ENCODE measurements at places on chromosomes 11 and 22.

GRCh38 chr11:23313001-23313400, 452.7 kb upstream of the CCDC179 start:
- DNase-seq: no peak

- DNase-seq: no peak
These were observed 32.4 kb upstream of the SORL1-AS1 start for GRCh38 chr11:121485216-121485615.

DNA sequence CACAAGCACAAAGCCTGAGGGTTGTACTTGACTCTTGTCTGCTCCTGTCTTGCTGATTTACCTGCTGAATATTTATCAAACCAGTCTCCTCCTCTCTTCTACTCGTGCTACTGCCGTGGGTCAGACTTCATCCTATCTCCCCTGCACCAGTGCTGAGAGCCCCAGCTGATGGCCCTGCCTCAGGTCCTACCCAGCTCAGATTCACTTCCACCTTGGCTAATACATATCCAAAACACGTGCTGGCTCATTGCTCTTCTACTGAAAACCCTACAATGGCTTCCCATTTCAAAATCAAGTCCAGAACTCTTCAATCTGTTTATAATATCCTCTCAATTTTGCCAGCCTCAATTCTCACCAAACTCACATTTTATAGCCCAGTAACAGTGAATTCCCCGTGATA, 48.3 kb downstream of the RAB30 start:
- DNase-seq: no peak

GRCh38 chr11:115912484-115912945, 408.3 kb upstream of the CADM1 start:
- no peak for DNase-seq

DNA sequence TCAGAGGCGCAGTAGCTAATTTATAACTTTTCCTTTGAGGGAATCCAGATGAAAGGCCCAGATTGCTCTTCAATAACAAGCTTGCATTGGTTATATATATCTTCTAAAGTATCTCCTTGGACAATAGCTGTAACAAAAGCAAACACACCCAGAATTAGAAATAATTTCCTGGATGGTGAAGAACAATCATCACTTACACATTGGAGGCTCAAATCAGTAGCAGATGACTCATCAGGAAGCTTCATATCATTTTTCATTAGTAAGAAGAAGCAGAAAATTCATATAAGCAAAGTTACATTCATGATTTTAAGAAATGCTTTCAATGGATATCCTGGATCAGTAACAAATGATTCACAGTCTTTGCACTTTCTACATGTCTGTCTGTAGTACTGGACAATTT, 173.6 kb upstream of the CCDC90B start:
- no peak for DNase-seq

GRCh38 chr11:96680211-96681018, 290.6 kb downstream of the JRKL start:
- DNase-seq: no peak

- no peak for DNase-seq
These were observed 72.3 kb downstream of the ARFGAP2 start for GRCh38 chr11:47104261-47104950.

DNA sequence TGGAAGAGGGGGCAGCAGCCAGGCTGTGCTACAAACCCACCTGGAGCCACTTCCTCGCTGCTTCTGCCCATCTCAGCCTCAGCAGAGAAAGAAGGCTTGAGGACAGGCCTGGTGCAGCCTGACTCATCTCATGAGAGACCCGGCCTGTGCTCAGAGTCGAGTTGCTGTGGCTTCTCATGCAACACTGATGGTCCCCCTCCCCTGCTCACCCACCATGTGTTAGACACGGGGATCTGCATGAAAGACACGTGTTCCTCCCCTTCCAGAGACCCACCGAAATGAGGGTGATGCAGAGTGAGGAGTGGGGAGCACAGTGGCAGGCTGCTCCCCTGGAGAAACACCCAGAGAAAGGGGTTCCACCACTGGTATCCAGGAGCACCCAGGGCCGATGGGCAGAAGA, 15.0 kb downstream of the RTN4R start:
- DNase-seq: no peak

DNA sequence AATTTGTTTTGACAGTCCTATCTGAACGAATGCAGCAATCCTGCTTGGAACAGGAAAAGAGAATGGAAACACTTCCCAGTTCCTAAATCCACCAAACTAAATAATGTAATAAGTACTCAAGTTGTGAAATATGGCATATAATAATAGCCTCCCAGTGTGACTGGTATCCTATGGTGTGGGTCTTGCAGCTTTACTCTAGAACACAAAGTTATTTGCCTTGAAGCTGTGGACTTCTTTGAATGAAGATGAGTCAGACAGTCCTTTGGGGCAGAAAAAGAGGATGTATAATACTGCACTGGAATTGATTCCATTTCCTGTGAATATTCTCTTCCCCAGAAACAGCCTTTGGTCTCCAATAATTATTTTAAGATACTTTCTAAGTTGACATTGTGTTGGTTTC, 887.0 kb downstream of the KCNA4 start:
- no peak for DNase-seq

DNA sequence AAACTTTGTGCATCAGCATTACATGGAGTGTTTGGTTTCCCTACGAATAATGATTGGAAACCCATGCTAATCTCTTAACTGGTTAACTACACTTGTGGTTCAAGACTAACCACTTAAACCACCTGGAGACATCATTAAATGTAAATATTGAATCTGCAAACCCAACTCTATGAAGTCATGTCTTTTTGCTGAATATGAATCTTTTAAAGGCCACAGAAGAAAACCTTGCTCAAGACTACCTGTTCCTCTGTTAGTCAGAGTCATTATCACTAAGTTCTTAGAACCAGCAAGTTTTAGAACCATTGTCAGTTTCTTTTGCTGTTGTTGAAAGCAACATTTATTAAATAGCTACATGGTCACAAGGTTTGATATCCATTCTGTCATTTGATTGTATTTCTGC, 70.7 kb downstream of the SIK2 start:
- no peak for DNase-seq

- DNase-seq: no peak
These were observed 3.1 kb upstream of the IRAG1 start for GRCh38 chr11:10696468-10697322.

- DNase-seq: no peak
These were observed 399.1 kb upstream of the DDI1 start for GRCh38 chr11:103637295-103637694.

GRCh38 chr11:114350022-114350421, 50.3 kb downstream of the C11orf71 start:
- no peak for DNase-seq

DNA sequence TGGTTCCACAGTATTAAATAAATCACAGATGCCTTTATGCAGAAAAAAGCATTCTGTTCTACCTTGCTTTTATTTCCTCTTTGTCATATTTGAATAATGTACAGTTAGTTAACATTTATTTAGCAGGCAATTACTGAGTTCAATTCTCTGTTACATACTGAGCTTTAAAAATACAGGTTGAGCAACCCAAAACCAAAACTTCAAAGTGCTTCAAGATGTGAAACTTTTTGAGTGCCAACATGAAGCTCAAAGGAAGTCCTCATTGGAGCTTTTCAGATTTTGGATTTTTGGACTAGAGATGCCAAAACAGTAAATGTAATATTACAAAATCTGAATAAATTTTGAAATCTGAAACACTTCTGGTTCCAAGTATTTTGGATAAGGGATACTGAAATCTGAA, 54.1 kb downstream of the PDHX start:
- no peak for DNase-seq

DNA sequence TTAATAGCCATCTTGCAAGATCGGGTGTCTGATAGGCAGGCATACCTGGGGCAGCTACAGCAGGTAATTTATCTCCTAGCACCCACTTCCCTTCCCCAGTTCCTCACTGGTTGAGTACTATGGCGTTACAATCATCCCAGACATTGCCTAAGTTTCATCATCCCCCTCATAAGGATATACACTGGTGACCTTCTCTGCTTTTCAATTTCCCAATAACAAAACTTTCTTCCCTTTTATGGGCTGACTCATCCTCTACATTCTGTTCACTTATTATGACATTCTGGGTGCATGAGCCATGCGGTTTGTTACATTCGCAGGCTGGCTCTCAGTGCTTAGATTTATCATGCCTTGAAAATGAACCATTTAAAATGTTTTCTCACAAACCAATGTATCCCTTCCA, 5.0 kb upstream of the MRPL11 start:
- no peak for DNase-seq

- no peak for DNase-seq
These were observed 532.2 kb upstream of the CCDC90B start for GRCh38 chr11:83818349-83818748.

DNA sequence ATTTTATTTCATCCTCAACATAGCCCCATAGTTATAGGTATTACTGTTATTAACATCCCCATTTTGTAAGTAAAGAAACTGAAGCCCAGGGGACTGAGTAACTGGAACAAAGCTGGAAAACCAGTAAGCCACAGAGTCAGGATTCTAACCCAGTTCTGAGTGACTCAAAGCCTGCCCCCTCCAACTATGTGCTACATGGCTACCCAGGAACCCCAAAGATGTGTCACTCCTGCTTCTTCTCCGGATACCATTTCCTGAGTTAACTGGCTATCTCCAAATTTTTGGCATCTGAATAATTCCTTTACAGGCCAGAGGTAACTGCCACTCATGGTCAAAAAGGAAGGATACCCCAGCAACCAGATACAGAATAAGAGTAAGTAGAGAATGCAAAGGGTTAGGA, 43.6 kb downstream of the TENM4 start:
- no peak for DNase-seq

DNA sequence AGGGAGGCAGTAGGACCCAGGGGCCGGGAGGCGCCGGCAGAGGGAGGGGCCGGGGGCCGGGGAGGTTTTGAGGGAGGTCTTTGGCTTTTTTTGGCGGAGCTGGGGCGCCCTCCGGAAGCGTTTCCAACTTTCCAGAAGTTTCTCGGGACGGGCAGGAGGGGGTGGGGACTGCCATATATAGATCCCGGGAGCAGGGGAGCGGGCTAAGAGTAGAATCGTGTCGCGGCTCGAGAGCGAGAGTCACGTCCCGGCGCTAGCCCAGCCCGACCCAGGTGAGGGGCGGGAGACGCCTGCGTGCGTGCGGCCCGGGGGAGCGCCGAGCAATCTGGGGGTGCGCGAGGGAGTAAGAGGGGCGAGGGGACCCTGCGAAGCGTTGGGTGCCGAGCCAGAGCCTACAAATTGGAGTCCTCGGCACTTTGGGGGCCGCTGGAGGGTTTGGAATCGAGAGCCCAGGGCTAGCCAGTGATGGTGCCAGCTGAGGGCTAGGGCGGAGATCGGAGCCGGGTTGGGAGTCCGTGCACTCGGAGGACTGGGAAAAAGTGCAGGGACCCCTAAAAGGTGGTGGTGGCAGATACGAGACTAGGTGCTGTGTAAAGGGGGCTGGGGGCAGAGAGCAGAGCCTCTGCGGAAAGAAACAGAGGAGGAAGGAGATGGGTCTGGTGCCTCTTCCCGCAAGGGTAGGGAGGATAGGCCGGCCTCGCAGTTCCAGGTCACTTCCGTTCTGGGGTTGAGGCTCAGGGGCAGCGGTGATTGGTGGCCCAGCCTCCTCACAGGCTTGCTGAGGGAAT, at the start of gene SERPINH1:
SERPINH1 (plus strand) TSS at position 206 of the 788 bp plus-strand sequence. CDS start 4,097 bp downstream, outside the sequence.
- no peak for DNase-seq

DNA sequence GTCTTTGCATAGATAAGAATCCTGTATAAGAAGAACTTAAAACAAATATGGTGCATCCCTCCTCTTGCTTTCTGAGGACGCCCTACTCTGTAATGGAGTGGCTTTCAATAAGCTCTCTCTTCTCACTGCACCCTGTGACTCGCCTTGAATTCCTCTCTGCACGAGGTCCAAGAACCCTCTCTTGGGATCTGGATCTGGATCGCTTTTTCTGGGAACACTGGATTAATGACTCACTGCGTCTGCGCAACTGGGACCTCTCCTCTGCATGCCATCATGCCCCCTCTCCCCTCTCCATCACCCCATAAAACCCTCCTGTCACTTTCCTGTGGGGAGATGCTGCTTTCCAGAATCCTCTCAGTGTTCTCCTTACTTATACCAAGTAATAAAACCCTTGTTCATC, 15.1 kb upstream of the CABP2 start:
- DNase-seq: no peak

DNA sequence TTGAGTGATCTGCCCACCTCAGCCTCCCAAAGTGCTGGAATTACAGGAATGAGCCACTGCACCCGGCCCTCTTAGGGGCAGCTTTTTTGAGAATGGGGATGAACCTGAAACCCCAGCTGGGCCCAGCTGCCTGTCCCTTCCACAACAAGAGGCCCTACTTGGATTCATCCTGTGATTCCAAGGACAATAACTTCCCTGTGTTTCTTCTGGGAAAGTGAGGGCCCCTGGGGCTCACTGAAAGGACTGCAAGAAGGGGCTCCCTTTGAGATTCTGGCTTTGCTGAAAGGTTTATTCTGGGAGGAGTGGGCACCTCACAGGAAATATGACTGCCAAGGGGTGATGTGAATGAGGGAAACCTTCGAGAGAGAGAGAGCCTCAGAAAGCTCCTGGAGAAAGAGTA, 12.3 kb upstream of the GNAZ start:
- DNase-seq: no peak

DNA sequence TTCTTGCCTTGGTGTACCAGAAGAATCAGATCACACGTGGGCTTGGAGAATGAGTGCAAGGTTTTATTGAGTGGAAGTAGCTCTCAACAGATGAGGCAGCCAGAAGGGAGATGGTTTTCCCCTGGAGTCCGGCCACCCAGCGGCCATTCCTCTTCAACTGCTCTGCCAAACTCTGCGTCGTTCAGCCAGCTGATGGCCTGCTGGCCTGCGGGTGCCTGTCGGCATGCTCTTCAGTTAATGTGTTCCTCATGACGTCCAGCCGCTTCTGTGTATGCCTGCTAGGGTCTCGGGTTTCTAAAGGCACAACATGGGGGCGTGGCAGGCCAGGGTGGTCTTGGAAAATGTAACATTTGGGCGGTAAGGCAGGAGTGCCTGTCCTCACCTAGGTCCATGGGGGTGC, 487.9 kb upstream of the LRRC4C start:
- DNase-seq: no peak

- DNase-seq: no peak
These were observed 241.3 kb upstream of the ZC3H12C start for GRCh38 chr11:109851780-109852390.

DNA sequence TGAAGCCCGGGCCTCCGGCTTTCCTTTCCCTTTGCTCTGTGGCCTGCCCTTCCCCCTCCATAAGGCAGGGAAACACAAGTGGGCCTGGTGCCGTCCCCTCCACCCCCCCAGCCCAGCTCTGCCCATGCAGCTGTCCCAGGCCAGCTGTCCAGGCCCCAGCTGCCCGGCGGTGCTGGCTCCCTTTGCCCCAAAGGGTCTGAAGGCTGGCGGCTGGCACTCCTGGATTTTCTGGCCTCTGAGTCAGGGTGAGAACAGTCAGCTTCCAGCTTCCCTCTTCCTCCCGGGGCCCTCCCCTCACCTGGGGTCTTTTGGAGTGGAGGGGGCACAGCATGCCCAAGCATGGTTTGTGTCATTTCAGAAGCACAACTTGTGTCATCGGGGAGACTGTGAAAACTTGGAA, 27.8 kb downstream of the CD82 start:
- no peak for DNase-seq

Data from omental fat pad (tissue), 4 donors.